ENCODE measurements at places on chromosomes 12 and 14.

- DNase-seq, result no peak
Measured at GRCh38 chr14:104429291-104429861, 150.2 kb upstream of the C14orf180 start.

DNA sequence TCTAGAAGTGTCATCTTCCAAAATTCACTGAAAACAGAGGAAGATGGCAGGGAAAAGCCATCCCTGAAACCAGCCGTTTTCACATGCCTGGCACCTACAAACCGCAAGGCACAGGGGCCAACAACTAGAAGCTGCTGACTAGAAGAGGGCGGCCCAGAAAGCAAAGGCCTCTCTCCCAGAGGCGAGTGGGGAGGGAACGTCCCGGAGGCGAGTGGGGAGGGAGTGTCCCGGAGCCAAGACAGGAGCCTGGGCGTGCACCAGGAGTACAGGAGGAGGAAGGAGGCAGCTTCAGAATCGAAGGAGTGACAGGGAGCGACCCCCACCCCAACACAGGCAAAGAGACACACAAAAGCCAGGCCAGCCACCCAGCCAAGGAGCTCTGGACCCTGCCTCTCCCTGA is 21.0 kb downstream of the ANKLE2 start:
- no peak for DNase-seq

DNA sequence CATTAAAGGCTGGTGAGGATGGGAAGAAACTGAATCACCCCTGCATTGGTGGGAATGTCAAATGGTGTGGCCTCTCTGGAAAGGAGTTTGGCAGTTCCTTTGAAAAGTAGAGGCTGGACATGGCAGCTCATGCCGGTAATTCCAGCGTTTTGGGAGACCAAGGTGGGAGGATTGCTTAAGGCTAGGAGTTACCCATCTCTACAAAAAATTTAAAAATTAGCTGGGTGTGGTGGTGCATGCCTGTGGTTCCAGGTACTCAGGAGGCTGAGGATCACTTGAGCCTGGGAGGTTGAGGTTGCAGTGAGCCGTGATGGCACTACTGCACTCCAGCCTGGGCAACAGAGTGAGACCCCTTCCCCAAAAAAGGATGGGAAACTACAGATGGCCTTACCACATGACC is 93.7 kb downstream of the RIN3 start:
- DNase-seq, result no peak

DNA sequence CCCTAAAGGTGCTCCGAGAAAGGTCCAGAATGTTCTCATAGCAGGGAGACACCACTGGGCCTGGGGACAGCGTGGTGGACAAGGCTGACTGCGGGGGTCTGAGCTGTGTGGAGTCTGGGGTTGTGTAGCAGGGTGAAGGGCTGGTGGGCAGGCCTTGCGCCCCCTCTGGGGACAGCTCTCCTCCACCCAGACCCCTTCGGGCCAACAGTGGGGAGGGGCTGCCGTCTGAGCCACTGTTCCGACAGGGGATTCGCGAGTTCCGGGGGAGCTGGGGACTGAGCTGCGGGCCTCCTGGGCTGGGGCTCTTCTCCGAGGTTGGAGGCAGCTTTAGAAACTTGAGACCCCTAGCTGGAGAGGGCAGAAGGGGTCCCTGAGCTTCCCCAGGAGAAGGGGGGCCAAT is 32.1 kb downstream of the NCKAP5L start:
- DNase-seq, result no peak

GRCh38 chr12:47797441-47797840 is 22.3 kb downstream of the HDAC7 start:
- no peak for DNase-seq

- DNase-seq, result no peak
Measured at GRCh38 chr12:40215982-40216381, 8.8 kb upstream of the LRRK2 start.

DNA sequence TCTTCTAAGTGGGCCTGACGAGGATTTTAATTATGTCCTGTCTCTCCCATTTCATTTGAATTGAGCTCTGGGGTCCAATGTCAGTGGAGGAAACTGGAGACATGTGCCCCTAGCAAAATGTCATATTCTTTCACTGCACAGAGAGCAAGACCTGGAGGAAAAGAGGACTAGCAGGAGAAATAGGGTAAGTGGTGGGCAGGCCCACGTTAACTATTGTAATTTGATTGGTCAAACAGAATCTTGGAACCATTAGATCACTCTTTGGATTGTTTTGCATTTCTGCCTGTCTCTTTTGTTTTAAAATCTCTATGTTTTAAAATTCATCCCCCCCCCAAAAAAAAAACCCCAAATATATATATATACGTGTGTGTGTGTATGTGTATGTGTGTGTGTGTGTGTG is 113.9 kb upstream of the PELI2 start:
- no peak for DNase-seq

GRCh38 chr12:79685068-79685467 is 5.7 kb downstream of the PAWR start:
- DNase-seq, result no peak

GRCh38 chr12:51406859-51407258 is 15.7 kb upstream of the GALNT6 start:
- no peak for DNase-seq

All from activated CD4-positive, CD25-positive, alpha-beta regulatory T cell treated with anti-CD3 and anti-CD28 coated beads, Interleukin-2, amount 50 U/mL, for 72 hours (primary cell).